Uterus (tissue), 4 donors: ENCODE measurements at places on chromosomes 16 and 17. TPM values are rescaled to one million over a fixed set of nuclear protein-coding genes. Genes with fewer than 3 reads are reported as not detected.

The KRT40 gene
- total RNA-seq, result not detected

The TMIGD1 gene
- total RNA-seq, result not detected

The VTN gene
- total RNA-seq, result 0.69 TPM

The MYO15A gene
- 2.9 TPM for total RNA-seq

DNA sequence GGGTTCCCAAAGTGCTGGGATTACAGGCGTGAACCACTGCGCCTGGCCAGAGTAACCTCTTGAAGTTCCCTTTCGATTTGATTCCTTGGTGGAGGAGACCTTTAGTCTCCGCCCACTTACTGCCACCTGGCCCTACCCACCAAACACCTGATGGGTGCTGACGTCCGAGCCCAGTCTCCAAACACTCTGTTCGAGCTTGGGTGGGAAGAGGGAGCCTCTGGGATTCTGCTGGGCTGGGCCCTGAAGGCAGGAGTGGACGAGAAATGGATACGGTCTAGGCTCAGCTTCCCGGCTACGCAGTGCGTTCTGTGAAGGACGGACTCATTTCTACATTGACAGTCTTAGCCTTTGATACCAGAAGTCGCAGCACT is 870 bp upstream of the ITGA3 start:
- DNase-seq, result no peak

DNA sequence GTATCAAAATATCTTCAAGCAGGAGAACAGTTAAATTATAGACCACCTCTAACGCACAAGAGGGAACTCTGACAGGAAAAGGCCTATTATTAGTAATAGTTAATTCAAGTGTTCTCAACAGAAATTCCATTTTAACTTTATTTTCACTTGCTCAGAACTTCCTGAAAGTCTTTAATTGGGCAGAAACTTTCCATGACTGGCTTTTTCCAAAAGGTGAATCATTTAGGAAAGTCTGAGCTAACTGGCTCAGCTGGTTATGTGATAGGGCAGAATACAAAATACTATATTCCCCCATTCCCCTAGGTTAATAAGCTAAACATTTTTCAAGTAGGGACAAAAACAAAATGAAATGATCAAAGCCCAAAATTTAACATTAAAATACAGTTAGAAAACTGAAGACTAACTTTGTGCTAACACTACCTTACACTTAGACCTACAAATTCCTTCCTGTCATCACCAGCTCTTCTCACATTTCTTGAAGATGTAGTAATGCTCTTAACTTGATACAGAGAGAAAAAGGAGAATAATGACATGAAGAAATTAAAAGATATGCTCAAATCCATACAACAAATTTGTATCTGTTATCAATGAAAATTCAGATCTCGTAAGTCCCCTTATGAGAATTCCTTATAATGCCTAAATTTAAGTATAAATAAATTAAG is 31.0 kb downstream of the CFDP1 start:
- DNase-seq, result no peak

DNA sequence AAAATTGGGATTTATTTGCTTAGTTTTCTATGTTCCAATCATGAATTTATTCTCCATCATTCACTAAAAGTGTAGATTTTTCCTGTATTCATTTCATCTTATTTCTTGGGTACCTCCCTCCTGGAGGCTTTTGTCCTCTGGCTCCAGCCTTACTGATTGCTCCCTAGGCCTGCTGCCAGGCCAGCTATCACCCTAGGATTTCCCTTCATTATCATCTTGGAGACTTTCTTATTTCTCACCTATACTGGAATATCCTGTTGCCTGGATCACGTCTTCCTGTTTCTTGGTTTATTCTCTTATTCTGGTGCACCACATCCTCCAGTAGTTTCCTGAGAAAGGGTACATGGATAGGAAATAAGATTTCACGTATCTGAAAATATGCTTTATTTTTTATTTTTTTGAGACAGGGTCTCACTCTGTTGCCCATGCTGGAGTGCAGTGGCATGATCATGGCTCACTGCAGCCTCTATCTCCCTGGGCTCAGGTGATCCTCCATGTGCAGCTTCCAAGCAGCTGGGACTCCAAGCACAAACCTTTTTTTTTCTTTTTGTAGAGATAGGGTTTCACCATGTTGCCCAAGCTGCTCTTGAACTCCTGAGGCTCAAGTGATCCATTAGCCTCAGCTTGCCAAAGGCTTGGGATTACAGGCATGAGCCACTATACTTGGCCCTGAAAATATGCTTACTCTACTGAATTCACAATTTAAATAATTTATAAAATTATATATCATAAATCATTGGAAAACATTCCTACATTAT is 13.3 kb upstream of the KPNB1 start:
- DNase-seq, result no peak

GRCh38 chr16:14024283-14024682 is 46.8 kb upstream of the MRTFB start:
- no peak for DNase-seq

DNA sequence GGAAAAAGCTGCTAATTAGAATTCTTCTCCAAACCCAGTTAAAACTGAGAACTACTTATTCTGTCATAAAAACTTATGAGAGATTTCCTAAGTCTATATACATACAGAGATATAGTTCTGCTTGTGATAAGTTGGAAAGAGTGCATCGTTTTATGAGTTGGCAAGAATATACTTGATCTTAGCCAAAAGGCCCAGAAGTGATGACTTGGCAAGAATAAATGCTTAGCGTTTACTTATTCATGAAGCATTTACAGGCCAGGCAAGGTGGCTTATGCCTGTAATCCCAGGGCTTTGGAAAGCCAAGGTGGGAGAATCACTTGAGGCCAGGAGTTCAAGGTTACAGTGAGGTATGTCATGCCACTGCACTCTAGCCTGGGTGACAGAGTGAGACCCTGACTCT is 81.7 kb downstream of the CYB561 start:
- DNase-seq, result no peak

DNA sequence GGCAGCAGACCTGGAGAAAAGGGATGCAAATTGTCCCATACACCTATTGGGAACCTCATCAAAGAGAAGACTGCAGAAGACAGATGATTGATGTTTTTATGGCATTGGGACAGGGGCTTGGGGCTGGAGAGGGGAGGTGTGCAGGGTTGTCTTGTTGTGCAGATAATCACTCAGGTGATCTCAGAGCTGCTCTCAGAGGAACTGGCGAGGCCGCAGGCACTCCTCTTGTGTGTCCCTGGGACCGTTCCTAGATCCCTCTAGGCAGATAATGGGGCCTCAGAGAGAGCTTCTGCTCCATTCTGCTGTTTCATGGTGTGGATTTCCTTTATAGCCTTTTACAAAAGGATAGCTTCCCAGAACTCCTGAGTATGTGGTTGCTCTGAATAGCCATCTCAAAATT is 1.6 kb downstream of the RNF213 start:
- DNase-seq, result no peak

- no peak for DNase-seq
These were observed 197.7 kb upstream of the CIBAR2 start for GRCh38 chr16:85309656-85310587.
